ENCODE measurements at places on chromosomes 1 and 21.

- DNase-seq: no peak
Measured at GRCh38 chr1:206739411-206740076, 31.0 kb upstream of the IL19 start.

DNA sequence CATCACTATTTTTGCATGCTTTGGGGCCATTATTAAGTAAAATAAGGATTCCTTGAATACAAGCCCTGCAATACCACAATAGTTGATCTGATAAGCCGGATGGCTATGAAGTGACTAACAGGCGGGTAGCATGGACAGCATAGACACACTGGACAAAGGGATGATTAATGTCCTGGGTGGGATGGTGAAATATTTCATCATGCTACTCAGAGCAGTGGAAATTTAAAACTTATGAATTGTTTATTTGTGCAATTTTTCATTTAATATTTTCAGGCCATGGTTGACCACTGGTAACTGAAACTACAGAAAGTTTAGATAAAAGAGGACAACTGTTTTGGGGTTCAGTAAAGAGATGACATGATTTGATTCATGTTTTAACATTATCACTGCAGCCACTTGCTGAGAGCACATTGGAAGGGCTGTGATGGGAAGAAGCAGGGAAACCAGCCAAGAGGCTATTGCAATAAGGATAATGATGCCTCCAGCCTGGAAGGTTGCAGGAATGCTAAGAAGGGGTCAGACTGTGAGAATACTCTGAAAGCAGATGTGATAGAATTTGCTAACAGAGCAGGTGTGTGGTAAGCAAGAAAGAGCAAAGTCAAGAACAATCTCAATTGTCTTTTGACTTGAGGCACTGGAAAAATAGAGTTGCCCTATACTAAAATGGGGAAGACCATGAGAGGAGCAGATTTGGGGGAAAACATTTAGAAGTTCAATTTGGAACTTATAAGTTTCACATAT is 62.5 kb upstream of the TNFSF4 start:
- DNase-seq: peak; percentile 59

DNA sequence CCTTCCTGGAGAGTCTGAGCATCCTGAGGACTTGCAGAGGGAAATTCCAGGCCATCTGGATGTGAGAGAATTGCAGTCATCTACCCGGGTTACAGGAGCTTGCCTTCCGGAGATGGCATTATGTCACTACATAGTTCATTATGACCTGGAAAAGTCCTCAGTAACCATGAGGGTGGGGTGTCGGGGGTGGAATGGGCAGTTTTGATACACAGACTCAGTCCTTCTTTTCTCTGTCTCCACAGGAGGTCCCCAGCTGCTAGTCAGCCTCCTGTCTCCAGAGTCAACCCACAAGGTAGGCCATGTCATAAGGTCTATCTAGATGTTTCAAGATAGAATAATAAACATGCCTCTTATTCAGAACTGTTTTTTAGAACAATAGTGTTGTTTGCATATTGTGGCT is 268.2 kb upstream of the SGIP1 start:
- DNase-seq: peak; percentile 10

- peak; percentile 32 for DNase-seq
Measured at GRCh38 chr1:115764541-115764940, 4.0 kb downstream of the CASQ2 start.

DNA sequence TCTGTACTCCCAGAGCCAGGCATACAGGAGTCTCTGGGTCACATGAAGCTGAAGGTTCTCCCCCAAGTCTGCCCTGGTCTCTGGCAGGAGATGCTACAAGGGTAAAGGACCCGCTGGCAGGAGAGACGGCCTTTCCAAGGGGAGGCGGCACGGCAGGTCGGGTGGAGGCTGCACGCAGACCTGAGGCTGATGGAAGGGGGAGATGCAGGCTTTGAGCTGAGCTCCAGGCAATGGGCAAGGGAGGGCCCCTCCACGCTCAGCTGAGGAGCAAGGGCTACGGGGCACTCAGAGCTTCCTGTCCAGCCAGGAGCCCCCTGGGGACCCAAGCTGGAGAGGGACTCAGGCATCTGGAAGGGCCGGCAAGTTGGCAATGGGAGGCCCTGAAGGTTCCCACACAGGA is 50.3 kb downstream of the MEGF6 start:
- DNase-seq: no peak

DNA sequence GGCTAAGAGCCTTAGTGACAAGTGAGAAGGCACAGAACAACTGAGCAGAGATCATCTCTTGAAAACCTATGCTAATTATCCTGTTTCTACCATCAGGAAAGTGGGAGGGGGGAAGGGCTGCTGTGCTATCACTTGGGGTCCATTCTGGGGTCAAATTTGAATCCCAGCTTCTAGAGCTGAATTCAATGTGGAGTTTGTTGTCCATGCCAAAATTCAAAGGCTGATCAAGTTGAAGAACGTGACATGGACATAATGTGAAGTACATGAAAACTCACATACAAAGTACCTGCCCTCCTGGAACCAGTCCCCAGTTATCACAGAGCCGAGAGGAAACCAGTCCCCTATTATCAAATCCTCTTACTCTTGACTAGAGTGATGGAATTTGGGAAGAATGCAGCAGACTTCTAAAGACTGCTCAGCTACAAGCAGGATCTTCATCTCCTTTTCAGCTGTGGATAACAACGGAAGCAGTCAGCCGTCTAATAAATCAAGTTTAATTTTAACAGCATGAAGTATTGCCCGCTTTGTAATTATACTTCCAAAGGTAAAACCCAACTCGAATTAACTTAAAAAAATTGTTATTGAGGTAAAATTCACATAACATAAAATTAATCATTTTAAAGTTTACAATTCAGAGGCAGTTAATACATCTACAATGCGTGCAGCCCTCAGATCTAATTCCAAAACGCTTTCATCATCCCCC is 78.3 kb downstream of the SLC45A1 start:
- DNase-seq: peak; percentile 50

DNA sequence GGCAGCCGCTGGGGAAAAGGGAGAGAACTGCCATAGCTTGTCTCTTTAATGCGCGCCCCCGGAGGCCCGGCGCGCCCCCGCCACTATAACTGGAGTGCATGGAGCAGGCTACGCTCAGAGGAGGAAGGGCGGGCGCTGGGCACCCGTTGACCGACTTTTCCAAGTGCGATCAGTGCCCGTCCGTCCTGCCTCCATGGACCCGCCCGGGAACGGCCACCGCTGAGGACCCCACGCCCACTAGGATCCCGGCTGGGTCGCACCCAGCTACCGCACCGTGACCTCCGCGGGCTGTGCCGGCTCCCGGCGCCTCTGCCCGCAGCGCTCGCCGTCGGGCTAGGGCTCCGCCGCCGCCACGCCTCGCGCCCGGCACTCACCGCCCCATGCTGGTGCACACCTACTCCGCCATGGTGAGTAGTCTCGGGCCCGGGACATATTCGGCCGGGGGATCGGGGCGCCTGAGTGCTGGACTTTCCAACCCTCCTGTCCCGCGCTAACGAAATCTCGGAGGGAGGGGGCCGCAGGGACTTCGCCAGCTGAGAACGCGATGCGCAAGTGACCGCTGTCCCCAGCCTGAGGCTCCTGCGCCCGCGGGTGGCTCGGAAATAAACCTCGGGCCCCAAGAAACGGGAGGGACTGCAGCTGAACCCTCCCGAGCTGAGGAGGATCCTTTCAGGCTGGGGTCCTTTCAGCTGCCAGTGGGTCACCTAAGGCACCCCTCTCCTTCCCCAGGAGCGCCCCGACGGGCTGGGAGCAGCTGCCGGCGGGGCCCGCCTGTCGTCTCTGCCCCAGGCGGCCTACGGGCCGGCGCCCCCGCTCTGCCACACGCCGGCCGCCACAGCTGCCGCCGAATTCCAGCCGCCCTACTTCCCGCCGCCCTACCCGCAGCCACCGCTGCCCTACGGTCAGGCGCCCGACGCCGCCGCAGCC is at the start of gene TFAP2E:
TFAP2E (plus strand) TSS at position 117 of the 927 bp plus-strand sequence; CDS start at position 381, 264 bp downstream.
- DNase-seq: peak; percentile 85

- DNase-seq: peak; percentile 79
Measured at GRCh38 chr1:232704694-232705680, 75.1 kb upstream of the SIPA1L2 start.
